Stimulated activated CD8-positive, alpha-beta memory T cell treated with anti-CD3 and anti-CD28 coated beads, Interleukin-4, amount 100 ng/mL, for 1 hour (primary cell): ENCODE measurements at places on chromosomes 12 and 14.

DNA sequence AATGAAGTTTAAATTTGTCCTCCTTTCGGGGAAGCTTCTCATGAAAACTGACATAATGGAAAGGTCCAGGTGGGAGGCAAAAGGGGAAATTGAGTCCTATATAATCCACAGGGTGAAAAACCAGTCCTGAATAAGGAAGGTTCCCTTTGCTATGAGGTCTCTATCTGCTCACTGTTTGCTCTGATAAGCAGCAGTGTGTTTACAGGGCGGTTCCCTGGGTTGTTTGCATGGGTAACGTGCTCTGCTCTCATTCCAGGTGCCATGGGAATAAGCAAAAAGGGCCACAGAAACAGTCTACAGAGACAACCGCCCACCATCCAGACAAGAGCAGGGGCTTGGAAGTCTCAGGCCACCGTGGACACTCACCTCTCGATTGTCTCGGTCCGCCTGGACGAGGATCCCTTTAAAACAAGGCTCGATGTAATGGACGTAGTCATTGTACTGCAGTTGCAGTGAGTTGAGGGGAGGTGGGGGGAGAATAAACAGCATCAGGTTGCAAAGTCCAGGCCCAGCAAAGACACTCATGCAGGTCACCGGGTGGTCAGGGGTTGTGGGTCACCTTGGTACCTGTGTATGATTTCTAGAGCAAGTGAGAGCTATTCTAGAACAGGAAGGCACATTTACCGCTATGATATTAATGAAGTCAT is 32.7 kb downstream of the CACNA2D4 start:
- DNase-seq, result no peak

- peak; percentile 7 for DNase-seq
Measured at GRCh38 chr12:45518291-45519235, 210.9 kb upstream of the ARID2 start.

DNA sequence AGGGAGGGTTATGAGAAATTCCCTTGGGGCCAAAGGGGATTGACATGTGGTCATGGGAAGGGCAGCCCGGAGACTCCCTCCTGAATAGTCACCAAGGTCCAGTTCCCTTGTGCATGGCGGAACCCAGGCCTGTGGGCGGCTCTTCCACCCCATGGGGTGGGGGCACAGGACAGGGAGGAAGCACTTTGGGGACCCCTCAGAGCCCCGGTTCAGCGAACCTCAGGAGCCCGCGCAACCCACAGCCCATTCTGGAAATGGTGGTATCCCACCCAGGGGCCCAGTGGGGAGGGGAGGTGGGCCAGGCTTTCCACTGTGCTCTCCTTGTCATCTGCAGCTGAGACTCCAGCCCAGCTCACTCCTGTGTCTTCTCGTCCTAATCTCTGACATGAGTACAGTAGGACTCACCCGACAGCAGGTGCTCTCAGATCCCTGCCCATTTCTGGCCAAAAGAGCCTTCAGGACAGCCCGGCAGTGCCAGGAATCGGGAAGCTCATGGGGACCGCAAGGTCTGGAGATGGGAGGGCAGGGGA is 255.2 kb upstream of the SFSWAP start:
- DNase-seq, result no peak

GRCh38 chr12:106586803-106587684 is 4.2 kb downstream of the RFX4 start:
- no peak for DNase-seq

DNA sequence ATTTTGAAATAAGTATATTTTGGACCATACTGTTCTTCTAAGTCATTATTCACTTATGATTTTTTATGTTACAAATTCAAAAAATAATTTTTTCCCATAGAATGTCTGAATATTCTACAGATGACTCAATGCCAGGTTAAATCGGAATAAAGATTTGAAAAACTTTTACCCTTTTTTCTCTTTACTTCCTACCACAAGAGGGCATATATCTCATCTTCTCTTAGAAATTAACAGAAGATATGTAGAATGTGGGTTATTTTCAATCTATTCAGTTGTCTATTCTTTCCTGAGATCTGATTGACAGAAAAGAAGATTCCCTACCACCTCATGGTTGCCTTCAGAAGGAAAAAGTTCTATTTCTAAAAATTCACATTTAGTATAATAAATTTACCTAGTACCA is 53.0 kb upstream of the KITLG start:
- no peak for DNase-seq

DNA sequence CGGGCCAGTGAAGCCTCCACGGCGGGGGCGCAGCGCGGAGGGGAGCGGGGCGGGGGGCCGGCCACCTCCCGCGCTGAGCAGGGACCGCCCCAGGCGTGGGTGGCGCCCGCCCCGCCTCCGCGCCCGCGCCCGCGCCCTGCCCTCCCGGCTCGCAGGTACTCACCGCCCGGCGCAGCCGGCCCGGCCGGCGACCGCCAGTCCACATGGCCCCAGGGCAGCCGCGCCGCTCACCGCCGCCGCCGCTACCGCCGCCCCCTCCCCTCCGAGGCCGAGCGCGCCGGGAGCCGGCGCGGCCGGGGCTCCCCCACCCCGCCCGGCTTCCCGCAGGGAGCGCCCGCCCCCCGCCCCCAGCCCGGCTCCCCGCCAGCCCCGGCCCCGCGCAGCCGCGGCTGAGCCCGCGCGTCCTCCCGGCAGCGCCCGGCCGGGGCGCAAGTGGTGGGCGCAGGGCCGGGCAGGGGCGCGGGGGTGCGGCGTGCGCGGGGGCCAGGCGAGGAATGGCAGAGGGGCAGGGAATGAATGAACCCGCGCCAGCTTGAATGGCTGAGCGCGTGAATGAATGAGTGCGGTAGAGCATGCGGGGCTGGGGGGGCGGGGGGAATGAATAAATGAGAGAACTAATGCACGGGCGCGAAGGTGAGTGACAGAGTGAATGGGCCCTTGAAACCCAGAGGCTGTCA is at the start of gene BEGAIN:
Gene BEGAIN, minus strand, starts transcription at position 332 of the 677 bp plus-strand sequence. Its CDS starts 127 bp downstream, at position 205.
- DNase-seq, result no peak

GRCh38 chr14:24443053-24443665 is 583 bp upstream of the SDR39U1 start:
- no peak for DNase-seq

- DNase-seq, result no peak
Measured at GRCh38 chr12:121190523-121191031, 19.4 kb upstream of the P2RX4 start.

GRCh38 chr14:70622111-70622712 is 19.5 kb upstream of the TTC9 start:
- DNase-seq, result no peak

DNA sequence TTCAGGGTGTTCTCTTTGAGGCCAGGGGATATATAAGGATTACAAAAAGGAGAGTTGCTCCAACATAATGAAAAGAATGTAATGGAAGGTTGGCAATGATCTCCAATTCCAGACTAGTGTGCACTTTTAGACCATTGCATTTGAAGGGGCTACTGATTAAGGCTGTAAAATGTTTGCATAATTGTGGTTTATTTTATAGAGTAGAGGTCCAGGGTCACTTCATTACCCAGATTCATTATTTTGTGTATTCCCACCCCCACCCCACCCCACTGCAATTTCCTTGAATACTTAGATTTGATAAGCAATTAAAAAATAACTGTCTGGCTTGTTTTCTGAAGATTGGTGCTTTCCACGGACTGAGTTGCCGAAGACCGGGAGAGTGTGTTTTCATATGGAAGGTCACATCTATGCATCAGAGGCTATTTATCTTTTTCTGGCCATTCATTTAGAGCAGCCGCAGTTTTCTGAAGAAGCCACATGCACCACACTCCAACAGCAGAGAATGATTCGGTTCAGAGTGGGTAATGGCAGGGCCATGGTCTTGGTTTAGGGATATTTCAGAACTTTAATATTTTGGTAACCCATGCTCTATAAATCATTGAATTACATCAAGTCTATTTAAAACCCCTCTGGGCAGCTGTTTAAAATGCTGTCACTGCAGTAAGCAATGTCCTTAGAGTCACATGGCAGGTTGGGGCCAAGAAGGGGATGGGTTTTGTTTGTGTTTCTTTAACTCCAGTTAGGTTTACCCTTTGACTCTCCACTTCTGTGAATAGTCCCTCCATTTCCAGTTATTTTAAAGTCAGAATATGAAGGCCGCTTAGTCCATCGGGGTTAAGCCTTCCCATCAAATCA is 94.6 kb downstream of the TMEM30B start:
- DNase-seq, result no peak

DNA sequence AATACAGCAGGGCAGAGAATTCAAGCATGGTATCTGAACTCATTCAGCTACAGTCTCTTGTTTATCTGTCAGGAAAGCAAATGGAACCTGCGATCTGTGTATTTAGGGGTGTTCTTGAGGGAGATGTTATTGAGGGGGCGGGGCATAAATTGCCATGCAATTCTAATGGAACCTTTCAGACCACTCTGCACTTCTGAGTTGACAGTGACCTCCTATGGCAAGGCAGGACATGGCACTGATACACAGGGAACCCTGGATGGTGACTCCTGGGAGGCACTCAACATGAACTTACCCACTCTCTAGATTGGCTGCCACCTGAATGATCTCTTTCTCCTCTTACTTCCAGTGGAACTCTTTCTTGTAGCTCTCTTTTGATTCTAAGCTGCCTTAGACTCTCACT is 787.3 kb downstream of the VRK1 start:
- DNase-seq, result no peak

DNA sequence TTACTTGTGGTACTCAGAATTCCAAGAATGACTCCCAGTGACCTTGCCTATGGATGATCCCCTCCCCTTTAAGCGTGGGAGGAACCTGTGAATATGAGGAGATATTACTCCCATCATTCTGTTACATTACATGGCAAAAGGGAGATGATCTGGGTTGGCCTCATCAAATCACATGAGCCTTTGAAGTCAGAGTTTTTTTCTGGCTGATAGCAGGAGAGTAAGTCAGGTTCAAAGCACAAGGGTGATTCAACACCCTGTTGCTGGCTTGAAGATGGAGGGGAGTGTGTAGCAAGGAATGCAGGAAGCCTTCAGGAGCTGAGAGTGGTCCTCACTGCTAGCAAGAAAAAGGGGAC is 9.1 kb upstream of the MDM2 start:
- no peak for DNase-seq

DNA sequence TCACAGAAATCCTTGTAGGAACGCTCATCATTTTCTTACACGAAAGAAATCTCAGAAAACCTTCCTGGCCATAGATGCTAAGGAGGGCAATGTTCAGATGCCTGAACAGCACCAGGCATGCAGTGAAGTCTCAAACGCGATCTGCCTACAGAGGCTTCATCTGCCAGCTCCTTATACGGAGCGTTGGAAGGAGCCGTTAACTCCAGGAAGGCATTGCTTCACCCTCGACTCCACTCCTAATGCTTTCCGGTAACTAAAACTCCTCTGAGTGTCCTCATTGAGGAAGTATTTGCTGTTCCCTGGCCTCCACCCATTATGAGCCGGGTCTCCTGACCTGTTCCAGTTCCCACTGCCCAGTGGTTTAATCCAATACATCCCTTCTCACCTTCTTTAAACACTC is 502.7 kb downstream of the BCL11B start:
- no peak for DNase-seq

GRCh38 chr12:4607056-4607455 is 41.8 kb downstream of the AKAP3 start:
- DNase-seq, result no peak

- DNase-seq, result no peak
Measured at GRCh38 chr12:105954951-105955931, 183.5 kb downstream of the NUAK1 start.

DNA sequence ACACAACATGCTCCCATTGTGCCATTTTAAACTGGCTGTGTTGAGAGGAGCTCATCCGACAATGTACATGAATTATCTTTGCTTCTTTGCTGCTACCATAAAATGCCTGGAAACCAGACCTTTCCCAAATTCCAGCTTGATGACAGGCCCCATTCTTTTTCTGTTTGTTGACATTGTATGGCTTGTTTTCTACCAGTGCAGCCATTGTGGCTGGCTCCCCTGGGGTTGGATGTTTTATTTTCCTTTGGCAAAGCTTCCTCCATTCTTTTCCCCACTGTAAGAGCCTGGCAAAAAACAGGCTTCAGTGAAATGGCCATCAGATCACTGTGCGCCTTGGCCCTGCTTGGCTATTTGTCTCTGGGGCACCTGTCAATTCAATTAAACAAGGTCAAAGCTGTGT is 532.5 kb downstream of the VRK1 start:
- no peak for DNase-seq

DNA sequence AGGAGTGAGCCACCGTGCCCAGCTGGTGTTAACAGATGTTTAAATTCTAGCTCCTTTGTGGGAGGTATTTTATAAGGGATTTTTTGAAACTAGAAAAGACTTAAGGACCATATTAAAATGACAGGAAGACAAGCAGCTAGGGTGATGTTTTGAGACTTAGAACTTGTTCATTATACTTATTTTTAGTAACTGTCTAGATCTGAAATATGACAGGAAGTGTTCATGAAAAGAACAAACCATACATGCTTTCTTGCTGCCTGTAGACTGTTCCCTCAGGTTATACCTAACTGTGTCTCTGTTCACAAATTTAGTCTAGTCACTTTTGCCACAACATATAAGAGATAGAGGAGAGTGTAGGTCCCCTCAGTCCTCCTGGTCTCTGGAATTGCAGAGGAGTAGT is 36.9 kb upstream of the KCNH3 start:
- DNase-seq, result no peak

GRCh38 chr12:50387972-50388478 is 8.4 kb downstream of the FAM186A start:
- no peak for DNase-seq

DNA sequence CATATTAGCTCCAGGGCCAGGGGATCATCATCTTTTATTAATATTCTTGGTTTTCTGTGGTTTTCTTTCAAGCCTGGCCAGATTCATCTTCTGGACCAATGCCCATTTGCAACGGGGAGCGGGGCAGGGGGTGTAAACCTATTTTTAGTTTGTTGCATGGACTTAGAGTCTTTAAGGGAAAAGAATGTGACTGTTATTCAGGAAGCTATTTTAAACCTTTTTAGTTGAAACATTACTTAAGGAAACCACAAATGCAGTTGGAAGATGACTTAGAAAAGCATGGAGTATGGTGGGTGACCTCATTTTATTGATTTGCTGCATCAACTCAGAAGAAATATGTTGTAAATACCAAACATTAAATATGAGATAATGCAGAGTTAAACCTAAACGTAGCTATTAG is 368.4 kb upstream of the E2F7 start:
- no peak for DNase-seq
